ENCODE measurements at places on chromosomes 6 and 20. TPM values are rescaled to one million over a fixed set of nuclear protein-coding genes. Genes with fewer than 3 reads are reported as not detected.
A peak's percentile ranks its signal among the peaks of the same experiment; 100 is the strongest.

DNA sequence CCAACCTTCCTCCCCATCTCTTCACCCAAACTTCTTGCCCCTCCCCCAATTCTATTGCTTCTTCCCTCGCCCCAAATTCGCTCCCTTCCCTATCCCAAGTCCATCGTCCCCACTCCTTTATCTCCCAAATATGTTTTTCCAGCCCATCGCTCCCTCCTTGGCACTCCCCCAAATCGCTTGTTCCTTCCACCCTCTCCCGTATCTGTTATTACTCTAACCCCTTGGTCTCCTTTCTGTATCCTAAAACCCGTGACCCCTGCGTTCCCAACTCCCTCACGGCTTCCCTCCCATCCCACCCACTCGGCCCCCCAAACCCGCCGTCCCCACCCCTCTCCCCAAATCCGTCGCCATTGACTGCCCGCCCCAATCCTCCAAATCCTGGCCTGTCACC lies 584 bp downstream of the MTCH1 start:
- no peak overlapping the region for H3K27ac ChIP-seq
- H3K36me3 ChIP-seq, result no peaks in the 10 kb centered on the region

DNA sequence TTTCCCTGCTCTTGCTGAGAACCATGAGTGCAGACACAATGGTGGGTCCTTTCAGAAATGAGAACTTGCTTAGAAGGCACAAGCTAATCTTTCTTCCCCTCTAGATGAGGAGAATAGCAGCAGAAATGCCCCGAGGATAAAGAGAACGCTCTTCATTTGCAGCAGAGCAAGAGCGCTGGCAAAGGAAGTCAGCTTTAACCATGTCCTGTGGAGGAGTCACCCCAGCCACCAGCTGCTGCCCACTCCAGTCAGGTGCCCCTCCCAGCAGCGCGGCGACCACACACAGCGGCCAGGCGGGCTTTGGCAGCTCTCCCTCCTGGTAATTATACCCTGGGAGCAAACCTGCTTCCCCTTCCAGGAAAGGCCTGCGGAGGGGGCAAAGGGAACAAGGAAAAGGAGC lies 42.4 kb upstream of the EMILIN3 start:
- H3K4me3 ChIP-seq, result no peak overlapping the region
- H3K27me3 ChIP-seq, result no peaks in the 10 kb centered on the region
- H3K27ac ChIP-seq, result no peak overlapping the region
- H3K4me1 ChIP-seq, result no peaks in the 10 kb centered on the region
- no peak for DNase-seq

DNA sequence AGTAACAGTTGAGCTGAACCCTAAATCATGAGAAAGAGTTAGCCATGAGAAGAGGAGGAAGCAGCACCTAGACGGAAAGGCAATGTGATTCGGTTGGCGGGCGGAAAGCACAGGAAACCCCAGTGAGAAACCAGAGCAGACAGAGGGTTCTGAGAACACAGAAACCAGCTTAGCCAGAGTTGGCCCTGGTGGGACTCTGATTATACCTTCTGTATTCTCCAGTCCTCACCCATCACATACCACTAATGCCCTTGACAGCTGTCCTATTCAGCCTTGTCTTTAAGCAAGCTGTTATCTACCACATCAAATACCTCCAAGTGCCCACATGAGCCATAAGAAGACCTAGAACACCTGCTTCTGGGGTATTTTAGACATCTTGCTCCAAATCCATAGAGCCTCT lies 58.9 kb upstream of the LRRC1 start:
- H3K36me3 ChIP-seq, result no peaks in the 10 kb centered on the region
- peaks cover 34% of the 10 kb centered on the region for H3K4me1 ChIP-seq
- no peaks in the 10 kb centered on the region for H3K27me3 ChIP-seq
- no peak overlapping the region for H3K4me3 ChIP-seq
- H3K27ac ChIP-seq, result peak overlapping the region; percentile 83

- no peak for DNase-seq
- H3K27ac ChIP-seq, result no peak overlapping the region
These were observed 46.1 kb downstream of the SLC35B3 start for GRCh38 chr6:8389036-8389818.

DNA sequence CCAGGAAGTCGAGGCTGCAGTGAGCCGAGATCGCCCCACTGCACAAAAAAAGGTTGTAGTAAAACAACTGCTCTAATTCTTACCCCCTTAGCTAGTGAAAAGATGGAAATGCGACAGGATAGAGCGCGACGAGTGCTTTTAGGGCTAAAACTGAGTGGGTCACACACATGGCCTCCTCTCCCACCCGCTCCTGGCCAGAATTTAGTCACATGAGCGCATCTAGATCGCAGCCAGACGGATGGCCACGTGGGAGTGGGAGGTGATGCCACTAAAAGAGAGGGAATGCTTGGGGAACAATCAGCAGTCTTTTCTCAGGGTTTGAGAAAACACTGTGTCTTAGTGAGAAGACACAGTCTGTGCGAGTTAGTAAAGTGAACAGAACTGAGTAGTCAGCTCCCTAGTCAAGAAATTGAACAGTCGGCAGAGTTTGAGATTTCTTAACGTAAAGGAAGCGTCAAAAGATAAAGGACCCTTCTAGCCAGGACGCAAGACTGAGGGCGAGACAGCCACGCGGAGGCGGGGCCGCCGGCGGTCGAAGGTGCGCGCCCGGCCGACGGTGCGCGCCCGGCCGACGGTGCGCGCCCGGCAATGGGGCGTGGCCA lies 664 bp upstream of the ACTR5 start:
- H3K4me3 ChIP-seq, result peak overlapping the region; percentile 93
- peaks cover 18% of the 10 kb centered on the region for H3K4me1 ChIP-seq
- H3K36me3 ChIP-seq, result peaks cover 22% of the 10 kb centered on the region
- no peak for DNase-seq
- H3K27ac ChIP-seq, result peak overlapping the region; percentile 95
- peaks cover 4% of the 10 kb centered on the region for H3K27me3 ChIP-seq

DNA sequence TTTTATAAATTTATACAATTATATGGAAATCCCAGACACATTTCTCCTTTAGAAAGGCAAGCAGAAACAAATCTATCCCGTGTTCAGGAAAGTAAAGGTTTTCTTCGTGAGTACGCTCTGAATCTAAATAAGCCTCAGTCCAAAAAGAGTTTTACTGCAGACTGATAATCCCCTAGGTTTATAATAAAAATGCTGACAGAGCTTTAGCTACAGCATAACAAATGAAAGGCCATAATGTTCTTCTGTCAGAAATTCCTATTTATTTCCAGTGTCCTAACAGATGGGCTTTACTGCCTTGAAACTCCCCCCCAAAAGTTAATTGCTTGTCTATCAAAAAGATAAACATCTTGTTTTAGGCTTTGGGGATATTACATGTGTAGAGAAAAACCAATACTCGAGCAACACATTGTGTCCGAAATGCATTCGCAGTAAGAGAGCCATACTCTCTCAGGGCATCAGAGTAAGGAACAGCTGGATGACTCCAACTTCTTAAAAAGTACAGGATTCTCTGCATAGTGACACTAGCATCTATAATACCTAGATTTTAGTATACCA lies 109.0 kb downstream of the PRKN start:
- DNase-seq, result no peak
- H3K27me3 ChIP-seq, result no peaks in the 10 kb centered on the region
- peaks cover 6% of the 10 kb centered on the region for H3K36me3 ChIP-seq
- no peak overlapping the region for H3K4me3 ChIP-seq
- H3K4me1 ChIP-seq, result peaks cover 24% of the 10 kb centered on the region
- no peak overlapping the region for H3K27ac ChIP-seq

GRCh38 chr20:17614176-17614811 lies 44.4 kb downstream of the DSTN start:
- no peak overlapping the region for H3K4me3 ChIP-seq
- H3K36me3 ChIP-seq, result peaks cover 55% of the 10 kb centered on the region
- DNase-seq, result no peak
- peaks cover 7% of the 10 kb centered on the region for H3K4me1 ChIP-seq

GRCh38 chr6:80251321-80251720 lies 144.8 kb downstream of the BCKDHB start:
- no peaks in the 10 kb centered on the region for H3K4me1 ChIP-seq
- H3K27me3 ChIP-seq, result no peaks in the 10 kb centered on the region
- H3K36me3 ChIP-seq, result no peaks in the 10 kb centered on the region
- H3K4me3 ChIP-seq, result no peak overlapping the region
- DNase-seq, result no peak
- H3K27ac ChIP-seq, result no peak overlapping the region

- no peak overlapping the region for H3K4me3 ChIP-seq
- H3K27ac ChIP-seq, result no peak overlapping the region
- no peaks in the 10 kb centered on the region for H3K36me3 ChIP-seq
- DNase-seq, result no peak
These were observed 339.0 kb downstream of the NRN1 start for GRCh38 chr6:5667737-5668136.

- H3K36me3 ChIP-seq, result no peaks in the 10 kb centered on the region
These were observed 57.8 kb downstream of the SLC2A10 start for GRCh38 chr20:46767127-46767761.

DNA sequence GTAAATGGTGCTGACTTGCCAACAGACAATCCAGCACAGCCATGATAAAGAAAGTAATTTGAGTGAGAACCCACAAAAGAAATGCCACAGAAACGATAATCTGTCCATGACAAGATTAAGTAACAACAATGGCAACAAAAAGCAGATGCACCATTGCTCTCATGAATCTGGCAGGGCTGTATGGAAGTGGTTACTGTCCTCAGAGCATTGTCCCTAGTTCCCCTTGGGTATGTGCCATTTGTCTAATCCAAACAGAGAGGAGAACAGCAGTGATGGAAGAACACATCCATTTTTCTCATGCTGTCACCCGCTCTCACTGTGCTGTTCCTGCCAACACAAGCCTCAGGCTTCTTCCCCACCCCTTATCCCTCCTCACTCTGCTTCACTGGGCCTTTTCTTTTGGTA lies 65.8 kb downstream of the REV3L start:
- no peak overlapping the region for H3K4me3 ChIP-seq
- peaks cover 21% of the 10 kb centered on the region for H3K4me1 ChIP-seq

GRCh38 chr6:142518761-142519160 lies 217.0 kb downstream of the ADGRG6 start:
- H3K4me1 ChIP-seq, result peaks cover 6% of the 10 kb centered on the region
- H3K27ac ChIP-seq, result no peak overlapping the region
- no peak overlapping the region for H3K4me3 ChIP-seq
- H3K27me3 ChIP-seq, result no peaks in the 10 kb centered on the region

DNA sequence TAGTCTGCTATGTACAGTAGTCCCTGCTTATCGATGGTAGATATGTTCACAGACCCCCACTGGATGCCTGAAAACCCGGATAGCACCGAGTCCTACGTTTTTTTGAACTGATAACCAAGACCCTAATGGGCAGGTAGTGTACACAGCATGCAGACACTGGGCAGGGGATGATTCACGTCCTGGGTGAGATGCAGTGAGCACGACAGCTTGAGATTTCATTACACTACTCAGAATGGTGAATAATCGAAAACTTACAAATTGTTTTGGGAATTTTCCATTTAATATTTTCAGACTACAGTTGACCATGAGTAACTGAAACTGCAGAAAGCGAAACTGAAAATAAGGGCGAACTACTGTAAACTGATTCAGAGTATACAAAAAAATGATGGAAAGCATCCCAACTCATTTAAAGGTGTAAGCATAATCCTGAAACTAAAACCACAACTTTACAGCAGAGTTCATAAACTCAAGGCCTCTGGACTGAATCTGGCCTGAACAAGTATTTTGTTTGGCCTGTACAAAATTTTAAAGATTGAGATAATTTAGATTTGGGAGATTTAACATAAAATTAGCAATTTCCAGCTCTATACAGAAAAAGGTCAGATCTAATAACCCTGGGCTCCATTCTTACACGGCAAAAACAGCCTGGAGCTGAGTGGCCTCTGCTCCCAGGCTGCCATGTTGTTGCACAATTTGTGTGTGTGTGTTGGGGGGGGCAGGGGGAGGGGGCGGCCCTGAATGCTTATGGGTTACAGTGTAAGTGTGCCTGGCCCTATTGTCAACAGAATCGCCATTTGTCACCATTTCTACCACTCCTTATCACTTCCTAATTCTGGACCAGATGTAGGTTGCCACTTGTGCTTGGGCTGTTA lies 34.9 kb downstream of the RNF24 start:
- DNase-seq, result peak; percentile 48
- no peaks in the 10 kb centered on the region for H3K27me3 ChIP-seq
- H3K27ac ChIP-seq, result peak overlapping the region; percentile 89
- no peaks in the 10 kb centered on the region for H3K36me3 ChIP-seq
- H3K4me1 ChIP-seq, result peaks cover 4% of the 10 kb centered on the region

DNA sequence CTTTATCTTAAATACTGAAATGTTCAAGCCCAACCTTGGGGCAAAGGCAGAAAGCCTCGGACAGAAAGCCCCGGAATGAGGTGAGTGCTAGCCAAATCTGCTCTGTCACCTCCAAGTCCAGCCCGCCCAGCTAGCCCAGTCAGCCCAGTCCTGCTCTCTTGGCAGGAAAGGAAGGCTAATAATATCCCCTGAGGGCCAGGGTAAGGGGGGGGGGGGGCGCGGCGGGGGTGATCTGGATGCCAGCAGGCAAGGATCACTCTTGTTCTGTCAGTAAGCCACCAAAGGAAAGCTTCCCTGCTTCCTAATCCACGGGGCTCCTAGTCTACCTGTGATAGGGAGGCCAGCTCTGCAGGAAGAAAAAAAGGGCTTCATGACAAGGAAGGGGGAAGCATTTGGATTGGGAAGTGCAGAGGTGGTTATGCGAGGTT lies 1.1 kb downstream of the NDRG3 start:
- DNase-seq, result peak; percentile 34
- H3K27me3 ChIP-seq, result no peaks in the 10 kb centered on the region
- peaks cover 15% of the 10 kb centered on the region for H3K4me1 ChIP-seq
- H3K27ac ChIP-seq, result no peak overlapping the region

GRCh38 chr6:3534599-3534998 lies 77.7 kb upstream of the SLC22A23 start:
- H3K4me3 ChIP-seq, result no peak overlapping the region
- H3K4me1 ChIP-seq, result peaks cover 6% of the 10 kb centered on the region
- H3K36me3 ChIP-seq, result no peaks in the 10 kb centered on the region
- H3K27ac ChIP-seq, result peak overlapping the region; percentile 6
- DNase-seq, result peak; percentile 17

- no peaks in the 10 kb centered on the region for H3K36me3 ChIP-seq
- H3K27ac ChIP-seq, result no peak overlapping the region
- H3K27me3 ChIP-seq, result no peaks in the 10 kb centered on the region
- H3K4me1 ChIP-seq, result no peaks in the 10 kb centered on the region
- no peak overlapping the region for H3K4me3 ChIP-seq
These were observed 54.1 kb downstream of the PPP1R3G start for GRCh38 chr6:5138995-5139827.

GRCh38 chr20:24497851-24498250 lies 28.4 kb downstream of the SYNDIG1 start:
- no peaks in the 10 kb centered on the region for H3K36me3 ChIP-seq
- no peak overlapping the region for H3K27ac ChIP-seq
- H3K4me3 ChIP-seq, result no peak overlapping the region
- H3K27me3 ChIP-seq, result no peaks in the 10 kb centered on the region

DNA sequence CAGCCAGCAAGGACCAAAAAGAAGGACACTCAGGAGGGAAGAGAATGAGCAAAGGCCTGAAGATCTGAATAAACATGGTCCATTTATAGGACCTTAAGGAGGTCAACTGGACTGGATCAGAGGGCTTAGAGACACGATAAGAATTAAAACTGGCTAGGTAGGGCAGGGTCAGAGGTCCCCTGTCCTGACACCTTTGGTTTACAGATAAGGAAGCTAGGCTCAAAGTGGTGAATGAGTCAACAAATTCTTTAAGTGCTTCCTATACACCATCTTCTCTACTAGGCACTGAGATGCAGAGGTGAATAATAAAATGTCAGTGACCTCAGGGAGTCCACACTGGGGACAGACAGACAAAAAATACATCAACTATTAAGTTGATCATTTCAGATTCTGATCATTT lies 70.3 kb downstream of the HIVEP2 start:
- peaks cover 6% of the 10 kb centered on the region for H3K36me3 ChIP-seq
- H3K27me3 ChIP-seq, result no peaks in the 10 kb centered on the region
- H3K4me1 ChIP-seq, result peaks cover 52% of the 10 kb centered on the region
- no peak overlapping the region for H3K4me3 ChIP-seq
- DNase-seq, result no peak

C2 gene
- not detected for total RNA-seq

SEMG1 gene
- total RNA-seq, result not detected

NTSR1 gene
- 6.2 TPM for total RNA-seq

SNAP25 gene
- not detected for total RNA-seq

GRIK2 gene
- 0.89 TPM for total RNA-seq

PTPRT gene
- not detected for total RNA-seq

Data from MCF 10A (cell line).